ENCODE measurements at places on chromosomes 13 and 19.
A peak's percentile ranks its signal among the peaks of the same experiment; 100 is the strongest.

DNA sequence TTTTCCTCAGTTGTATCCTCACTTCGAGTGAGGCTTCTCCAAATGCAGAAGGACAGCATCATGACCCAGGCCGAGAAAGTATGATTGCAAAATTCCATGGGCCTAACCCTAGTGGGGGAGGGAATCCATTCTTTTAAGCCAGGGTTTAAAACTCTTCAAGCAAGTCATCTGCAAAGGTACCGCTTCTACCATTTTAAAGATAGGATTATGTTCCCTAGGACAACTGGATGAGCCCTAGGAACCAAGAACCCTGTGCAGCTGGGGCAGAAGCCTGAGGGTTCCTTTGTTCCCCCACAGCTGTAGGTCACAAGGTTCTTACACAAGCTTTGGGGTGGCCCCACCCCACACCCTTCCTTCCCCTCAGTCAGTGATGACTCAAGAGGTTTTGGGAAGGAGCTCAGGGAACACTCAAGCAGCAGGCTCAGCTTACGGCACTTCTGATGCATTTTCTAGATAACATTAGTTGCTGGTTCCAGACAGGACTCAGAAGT lies 13.5 kb downstream of the ARL11 start:
- peak; percentile 95 for DNase-seq

- DNase-seq: no peak
Measured at GRCh38 chr13:53743906-53744305, 715.3 kb downstream of the OLFM4 start.

DNA sequence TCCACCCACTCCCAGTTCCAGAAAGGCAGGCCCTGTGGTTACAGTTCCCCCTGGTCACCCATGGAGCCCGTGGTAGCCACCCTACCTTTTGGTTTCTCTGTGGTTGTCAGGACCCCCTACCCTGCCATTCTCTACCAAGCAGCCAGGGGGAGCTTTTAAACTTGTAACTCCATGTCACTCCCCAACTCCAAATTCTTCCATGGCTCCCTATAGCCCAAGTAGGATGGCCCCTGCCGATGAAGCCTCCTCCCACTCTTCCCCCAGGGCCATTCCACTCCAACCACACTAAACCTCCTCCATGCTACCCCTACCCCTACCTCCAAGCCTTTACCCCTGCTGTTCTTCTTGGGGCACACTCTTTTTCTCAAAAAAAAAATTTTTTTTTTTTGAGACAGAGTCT lies 2.2 kb downstream of the S1PR2 start:
- peak; percentile 38 for DNase-seq

DNA sequence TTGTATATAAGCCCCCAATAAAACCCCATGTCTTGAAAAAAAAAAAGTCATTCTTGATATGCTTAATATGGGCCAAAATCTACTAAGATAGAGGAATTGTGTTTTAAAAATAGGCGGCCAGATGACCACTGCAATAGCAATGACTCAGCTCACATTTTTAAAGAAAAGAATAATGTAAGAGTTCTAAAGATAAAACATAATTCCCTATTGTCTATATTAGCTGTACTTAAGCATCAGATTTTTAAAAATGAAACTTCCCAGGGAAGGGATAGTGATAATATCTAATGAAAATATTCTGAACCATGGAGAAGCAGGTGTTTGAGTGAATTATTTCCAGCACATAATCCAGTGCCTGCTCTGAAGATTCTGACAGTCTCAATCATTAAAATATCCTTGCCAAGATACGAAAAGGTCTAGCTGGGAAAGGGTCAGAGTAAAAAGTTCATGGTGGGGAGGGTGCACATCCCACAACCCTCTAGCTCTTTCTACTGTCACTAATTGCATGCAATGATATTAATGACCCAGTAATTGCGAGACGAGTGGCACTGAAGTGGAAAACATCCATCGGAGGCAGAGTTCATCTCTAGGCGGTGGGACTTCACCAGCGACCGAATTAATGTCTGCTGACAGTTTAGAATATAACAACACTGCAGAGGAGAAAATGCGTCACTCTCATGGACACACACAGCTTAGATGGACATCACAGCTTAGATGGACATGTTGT lies 31.6 kb downstream of the EFNB2 start:
- no peak for DNase-seq

DNA sequence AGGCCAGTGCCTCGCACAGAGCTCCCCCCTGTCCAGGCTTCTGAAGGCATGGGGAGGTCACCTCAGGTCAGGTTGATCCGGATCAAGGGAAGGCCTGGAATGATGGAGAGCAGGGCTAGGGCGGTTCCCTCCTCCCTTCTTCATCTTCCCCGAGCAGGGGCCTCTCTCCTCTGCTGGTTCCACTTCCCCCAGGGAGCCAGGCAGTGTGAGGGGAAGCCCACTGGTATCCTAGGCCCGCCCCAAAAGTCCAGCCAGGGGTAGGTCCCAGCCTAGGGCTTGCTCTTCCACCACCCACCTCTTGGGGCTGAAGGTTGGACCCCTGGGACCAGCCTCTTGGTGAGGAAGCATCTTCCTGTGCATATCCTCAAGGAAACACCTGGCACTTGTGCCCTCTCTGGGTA lies 16.4 kb upstream of the PRR19 start:
- DNase-seq: peak; percentile 50

DNA sequence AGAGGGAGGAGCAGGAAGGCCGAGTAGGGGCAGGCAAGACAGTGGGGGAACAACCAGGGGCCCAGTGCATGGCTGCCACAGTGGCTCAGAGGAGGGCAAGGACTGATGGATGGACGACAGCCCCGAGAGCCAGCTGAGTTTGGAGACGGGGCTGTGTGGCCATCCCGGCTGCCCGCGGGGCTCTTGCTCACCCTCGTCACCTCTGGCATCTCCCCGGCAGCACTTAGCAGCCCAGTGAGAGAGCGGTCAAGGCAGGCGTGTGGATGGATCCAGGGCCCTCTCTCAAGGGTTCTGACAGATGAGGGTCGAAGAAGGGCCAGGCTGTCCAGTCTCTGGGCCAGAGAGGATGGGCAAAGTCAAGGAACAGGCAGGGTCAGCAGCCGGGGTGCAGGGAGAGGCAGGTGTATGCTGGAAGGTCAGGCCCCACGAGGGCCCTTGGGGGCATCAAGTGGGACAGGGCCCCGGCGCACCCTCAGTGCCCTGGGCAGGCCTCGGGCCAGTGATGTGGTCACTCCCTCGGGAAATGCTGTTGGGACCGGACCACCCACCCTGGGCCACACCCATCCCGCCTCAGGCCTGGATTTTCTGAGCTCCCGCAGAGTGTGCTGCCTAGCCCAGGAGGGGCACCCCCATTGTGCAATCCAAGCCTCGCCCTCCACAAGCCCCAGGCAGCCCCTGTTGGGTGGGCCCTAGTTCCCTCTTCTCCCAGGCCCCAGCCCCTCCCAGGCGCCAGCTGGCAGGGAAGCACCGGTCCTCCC lies 56.4 kb upstream of the TPM4 start:
- DNase-seq: no peak

GRCh38 chr13:32178763-32179162 lies 136.4 kb downstream of the ZAR1L start:
- no peak for DNase-seq

- DNase-seq: no peak
Measured at GRCh38 chr13:94987081-94987480, 274.7 kb upstream of the SOX21 start.

Measured in inflammatory macrophage treated with lipopolysaccharide for 4 hours (primary cell).